ENCODE measurements at places on chromosomes 7 and 10.

DNA sequence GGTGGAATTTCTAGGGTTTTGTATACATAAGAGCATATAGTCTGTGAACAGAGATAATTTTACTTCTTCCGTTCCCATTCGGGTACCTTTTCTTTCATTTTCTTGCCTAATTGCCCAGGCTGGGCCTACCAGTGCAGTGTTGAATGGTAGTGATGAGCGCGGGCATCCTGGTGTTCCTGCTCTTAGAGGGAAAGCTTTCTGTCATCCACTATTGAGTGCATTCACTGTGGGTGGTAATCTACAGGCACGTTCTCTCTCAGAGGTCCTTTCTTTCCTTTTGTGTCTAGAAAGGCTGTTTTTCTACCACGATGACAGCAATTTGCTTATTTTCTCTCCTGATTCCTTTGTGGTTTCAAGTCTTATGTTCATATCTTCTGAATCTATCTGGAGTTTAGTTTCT lies 65.0 kb downstream of the INPP5A start:
- no peak for DNase-seq

GRCh38 chr7:113727486-113727885 lies 191.3 kb downstream of the PPP1R3A start:
- DNase-seq: no peak

- no peak for DNase-seq
Measured at GRCh38 chr10:97062046-97062445, 123.7 kb downstream of the SLIT1 start.

GRCh38 chr10:81838950-81839349 lies 36.0 kb upstream of the NRG3 start:
- no peak for DNase-seq

GRCh38 chr7:27774717-27775328 lies 34.9 kb downstream of the TAX1BP1 start:
- no peak for DNase-seq

DNA sequence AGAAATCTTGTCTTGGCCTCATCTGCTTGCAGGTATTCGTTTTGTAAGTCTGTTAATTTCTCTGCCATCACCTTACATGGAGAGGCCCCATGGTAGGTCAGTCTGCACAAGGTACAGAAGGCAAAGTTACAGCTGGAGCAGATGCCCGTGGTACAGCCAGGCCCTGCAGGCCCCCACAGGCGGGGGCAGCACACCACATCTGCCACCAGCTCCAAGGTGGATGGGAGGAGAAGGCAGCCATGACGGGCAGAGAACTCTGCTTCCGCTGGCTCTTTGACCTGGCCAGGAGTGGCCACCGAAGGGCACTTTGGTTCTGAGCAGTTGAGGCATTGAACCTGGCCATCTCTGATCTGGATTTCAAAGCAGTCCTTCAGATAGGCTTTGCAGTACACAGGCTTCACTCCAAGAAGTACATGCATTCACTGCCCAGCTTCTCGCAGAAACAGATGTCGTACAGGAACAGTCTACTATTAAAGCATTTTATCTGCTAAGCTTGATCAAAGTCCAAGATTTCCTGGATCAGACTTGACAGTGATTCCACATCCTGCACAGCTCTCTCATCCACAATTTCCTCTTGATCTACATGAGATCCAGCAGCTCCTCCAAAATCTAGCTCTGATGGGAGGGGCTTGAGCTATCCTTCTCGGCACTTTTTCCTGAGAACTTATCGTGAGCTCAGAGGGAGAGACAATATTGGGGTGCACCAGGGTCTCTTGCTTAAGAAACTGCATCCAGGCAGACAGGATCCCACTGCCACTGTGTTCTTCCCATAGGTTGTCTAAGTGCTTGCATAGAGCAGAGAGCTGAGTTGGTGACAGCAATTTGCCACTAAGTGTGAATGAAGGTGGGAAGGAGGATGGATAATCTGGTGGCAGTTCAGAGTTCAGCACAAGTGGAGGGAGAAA lies 120.7 kb downstream of the TRRAP start:
- no peak for DNase-seq

- no peak for DNase-seq
Measured at GRCh38 chr10:78451592-78451991, 417.9 kb downstream of the RPS24 start.

GRCh38 chr10:98664329-98665042 lies 217.8 kb upstream of the HPS1 start:
- no peak for DNase-seq

DNA sequence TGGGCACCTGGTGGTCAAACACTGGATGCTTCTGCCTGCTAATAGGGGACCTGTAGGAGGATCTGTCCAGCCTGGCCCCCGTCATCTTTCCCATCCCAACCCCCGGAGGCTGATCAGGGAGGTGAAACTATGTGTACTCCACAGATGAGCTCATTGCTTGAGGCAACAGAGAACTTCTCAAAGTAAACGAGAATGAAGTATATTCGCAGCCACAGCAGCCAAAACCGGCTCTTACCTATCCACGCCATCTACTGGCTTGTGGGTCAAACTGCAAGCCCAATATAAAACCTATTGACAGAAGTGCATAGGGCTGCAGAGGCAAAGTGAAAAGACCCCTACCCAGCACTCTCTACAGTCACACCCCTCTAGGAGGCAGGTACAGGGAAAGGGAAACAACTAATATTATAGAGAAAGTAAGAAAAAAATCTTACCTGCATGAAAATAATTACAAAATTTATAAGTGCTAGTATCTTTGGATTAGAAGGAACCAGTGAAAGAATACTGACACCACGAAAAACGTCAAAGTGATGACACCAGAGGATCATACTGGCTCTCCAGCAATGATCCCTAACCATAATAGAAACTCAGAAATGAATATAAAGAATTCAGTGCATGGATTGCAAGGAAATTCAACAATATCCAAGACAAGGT lies 973.5 kb downstream of the ANKRD7 start:
- no peak for DNase-seq

DNA sequence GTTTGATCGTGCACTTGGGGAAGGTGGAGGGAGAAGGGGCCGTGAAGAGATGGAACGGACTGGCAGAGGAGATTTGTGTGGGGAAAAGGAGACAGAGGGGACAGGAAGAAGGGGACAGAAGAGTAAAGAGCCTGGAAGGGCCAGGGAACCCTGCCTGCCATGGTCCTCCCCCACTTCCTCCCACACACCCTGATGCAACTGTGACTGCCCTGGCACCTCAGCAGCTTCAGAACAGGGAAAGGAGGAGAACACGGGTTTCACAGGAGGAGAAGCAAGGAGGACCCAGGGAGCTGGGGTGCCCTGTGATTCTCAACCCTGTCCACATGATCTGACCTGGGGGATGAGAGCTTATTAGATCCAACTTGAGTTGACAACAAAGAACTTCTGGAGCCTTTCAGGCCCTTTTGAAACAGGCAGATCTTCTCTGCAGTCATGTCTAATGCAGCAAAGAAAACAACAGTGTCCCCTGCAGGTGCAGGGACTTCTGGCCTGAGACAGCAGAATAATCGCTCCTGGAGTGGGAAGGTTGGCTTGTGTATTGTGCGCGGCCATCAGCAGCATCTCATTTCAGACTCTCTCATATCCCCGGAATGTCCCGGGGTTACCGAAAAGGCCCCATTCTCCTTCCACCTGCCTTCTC lies 421.6 kb downstream of the PAXIP1 start:
- DNase-seq: no peak

DNA sequence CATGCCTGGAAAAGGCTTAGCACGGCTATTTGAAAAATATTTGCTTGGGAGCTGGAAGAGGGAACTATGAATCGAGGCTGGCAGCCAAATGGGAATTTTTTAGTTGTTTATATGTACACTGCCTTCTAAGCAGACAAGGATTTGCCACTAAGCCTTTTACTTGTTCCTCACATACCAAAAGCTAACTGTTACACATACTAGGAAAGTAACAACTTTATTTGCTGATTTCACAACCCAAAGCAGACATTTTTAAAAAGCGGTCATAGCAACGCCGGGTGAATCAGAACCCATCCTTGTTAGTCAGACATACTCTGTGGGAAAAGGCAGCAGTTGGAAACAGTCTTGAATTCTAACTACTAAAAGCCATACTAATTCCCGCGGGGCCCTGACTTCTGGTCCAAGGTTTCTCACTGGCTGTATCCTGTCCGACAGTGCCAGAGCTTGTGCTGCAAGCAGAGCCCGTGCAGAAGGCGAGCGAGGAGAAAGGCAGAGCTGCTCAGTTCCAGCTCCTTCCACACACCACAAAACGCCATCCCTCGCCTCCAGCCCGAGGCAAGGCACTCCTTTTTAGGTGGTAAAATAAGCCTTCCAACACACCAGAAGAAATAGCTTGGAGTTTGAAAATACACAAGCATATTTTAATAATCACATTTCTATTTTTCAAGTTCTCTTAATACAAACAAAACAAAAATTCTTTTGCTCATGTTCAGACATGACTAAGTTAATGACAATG lies 89.2 kb downstream of the RNF216 start:
- no peak for DNase-seq

DNA sequence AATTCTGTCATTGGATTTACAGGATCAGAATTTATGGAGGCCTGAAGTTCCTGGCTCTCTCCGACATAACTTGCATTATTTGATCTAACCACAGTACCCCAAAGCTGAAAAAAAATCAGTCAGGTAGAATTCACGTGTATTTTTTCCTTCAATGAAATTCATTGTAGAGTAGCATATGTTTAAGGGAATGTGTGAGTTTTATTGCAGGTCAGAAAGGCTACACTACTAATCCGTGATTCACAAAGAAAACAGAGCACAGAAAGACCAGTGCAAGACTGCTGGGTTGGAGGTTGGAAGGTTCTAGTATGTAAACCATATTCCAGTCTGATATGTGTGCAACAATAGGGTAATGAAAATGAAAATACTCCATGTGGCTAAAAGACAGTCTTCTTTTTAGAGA lies 247.0 kb upstream of the FERD3L start:
- DNase-seq: no peak

- no peak for DNase-seq
Measured at GRCh38 chr7:75889826-75890225, 11.0 kb downstream of the RHBDD2 start.

All from liver (tissue), 10 donors.